Stimulated activated CD8-positive, alpha-beta memory T cell treated with anti-CD3 and anti-CD28 coated beads, Interleukin-4, amount 100 ng/mL, for 1 hour (primary cell): ENCODE measurements at places on chromosomes 3 and 15.

DNA sequence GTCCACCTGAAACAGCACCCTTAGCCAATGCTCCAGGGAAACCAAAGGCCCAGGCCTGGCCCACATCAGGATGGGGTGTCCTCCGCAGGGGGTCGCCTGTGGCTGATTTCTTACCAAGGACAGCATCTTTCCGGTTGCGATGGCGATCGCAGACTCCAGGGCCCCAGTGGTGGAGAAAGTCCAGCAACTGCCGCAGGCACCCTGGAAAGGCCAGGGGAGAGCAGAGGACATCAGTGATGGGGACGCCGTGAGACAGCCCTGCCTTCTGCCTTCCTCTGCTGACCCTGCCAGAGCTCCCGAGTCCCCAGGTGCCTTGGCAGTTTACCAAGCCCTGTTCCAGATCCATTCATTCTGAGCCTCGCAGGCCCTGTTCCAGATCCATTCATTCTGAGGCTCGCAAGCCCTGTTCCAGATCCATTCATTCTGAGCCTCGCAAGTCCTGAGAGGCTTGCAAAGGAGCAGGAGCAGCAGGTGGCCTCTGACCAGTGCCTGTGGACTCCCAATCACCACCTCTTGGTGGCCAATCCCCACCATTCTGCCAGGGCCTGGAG, 12.5 kb downstream of the CTSH start:
- no peak for DNase-seq

DNA sequence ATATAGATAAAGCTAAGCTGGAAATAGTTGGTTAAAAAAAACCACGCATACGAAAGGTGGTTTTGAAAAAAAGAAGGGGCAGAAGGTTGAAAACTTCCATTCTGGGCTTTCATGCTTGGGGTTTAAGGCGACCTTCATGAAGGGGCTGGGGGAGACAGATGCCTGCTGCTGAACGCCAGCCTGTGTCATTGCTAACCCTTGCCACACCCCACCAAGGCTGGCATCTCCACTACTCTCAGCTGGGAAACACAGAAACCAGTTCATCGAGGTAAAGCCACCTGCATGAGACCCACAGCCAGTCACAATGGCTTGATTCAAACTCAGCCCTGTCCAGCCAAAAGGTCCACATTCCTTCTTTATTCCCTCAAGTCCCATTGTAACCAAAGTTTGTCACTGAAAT, 78.7 kb downstream of the ADAMTS17 start:
- no peak for DNase-seq

DNA sequence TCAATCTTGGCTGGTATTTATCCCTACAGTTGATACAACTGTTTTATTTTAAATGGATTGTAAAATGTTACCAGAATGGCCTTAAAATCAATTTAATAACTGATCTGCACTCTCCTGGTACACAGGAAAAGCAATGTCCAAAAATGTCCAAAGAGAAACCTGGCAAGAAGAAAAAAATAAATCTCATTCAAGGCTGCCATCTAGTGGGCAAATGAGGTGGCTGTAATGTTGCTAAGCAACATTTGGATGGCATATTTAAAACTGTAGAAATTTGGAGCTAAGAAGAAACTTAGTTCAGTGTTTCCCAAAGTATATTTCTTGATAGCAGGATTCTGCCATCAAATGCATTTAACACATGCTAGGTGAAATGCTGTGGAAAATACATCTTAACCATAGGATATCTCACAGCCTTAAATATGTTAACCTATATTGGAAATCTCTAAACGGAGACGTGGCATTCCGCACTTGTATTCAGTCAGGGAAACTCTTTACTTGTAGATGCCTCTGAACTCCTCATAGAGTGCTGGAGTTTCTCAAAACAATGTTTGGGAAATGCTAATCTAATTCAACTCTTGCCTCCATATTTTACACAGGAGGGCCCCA, 216.8 kb downstream of the ERC2 start:
- no peak for DNase-seq

DNA sequence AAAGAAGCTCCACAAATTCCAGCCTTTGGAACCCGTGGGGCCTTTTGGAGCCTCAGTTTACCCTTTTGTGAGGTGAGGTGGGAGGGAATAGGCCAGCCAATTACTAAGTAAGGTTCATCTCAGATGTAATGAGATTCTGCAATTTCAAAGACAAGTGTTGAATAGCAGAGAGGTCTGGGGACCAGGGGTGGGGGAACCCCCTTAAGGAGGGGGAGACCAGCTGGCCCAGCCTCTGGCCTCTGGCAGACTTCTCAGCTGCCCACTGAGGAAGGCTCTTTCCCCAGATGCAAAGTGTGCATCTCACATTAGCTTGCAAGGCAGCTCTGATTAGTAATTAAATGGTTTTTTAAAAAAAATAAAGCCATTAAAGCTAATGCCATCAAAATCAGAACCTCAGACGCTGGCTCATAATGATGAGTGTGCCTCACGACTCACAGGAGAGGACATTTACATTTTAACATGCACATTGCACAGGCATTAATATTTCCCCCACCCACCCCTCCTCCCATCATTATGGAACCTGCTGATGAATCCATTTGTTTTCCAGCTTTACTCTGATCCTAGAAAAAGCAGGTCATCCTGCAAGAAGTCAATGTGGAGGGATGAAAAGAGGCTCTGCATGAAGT, 176.7 kb upstream of the TLE3 start:
- DNase-seq, result no peak

DNA sequence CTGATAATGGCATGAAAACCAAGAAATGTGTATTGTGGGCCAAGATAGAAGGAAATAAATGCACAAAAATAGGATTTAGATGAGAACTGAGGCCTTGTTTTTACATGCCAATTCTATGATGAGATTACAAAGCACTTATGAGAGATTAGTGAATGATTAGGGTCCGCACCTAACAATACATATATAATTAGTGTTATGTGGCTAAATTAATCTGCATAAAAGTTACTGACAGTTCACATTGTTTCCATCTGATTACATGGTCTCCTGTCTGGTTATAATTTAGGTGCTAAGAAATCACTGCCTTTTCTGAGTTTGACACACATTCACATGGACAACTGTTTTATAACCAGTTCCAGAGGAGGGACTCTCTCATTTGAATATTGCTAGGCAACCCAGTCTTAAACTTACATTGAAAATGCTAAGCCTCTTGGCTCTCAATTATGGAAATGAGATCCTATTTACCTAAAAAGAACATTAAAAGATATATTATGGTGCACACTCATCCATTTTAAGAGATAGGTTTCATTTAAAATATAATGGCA, 117.0 kb upstream of the ARL6 start:
- DNase-seq, result no peak

- DNase-seq, result no peak
Observed at GRCh38 chr3:149180057-149180573, 41.5 kb downstream of the CP start.

- no peak for DNase-seq
Observed at GRCh38 chr3:141763088-141763750, at the start of gene GRK7. TSS of gene GRK7 (plus strand) at chr3:141763408. CDS start at chr3:141778285, 14,877 bp downstream.

GRCh38 chr3:6120786-6121185, 740.1 kb upstream of the GRM7 start:
- DNase-seq, result no peak

- DNase-seq, result no peak
Observed at GRCh38 chr15:42032376-42033213, 11.8 kb upstream of the PLA2G4E start.

DNA sequence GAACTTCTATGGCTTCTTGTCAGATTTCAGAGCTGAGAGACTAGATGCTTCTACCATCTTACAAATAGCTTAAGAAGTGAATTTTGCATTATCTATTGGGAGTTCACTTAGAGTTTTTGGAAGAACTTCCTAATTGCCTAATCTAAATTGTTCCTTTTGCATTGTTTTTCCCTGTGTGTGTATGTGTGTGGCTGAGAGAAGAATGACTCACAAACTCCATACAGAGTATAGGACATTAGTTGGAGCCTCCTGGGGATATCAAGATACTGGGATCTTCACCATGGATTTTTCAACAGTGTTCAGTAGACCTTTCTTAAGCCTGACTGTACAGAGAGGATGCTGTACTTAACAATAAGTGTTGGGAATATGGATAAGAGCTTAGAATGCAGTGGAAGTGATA, 10.9 kb downstream of the TLNRD1 start:
- no peak for DNase-seq

DNA sequence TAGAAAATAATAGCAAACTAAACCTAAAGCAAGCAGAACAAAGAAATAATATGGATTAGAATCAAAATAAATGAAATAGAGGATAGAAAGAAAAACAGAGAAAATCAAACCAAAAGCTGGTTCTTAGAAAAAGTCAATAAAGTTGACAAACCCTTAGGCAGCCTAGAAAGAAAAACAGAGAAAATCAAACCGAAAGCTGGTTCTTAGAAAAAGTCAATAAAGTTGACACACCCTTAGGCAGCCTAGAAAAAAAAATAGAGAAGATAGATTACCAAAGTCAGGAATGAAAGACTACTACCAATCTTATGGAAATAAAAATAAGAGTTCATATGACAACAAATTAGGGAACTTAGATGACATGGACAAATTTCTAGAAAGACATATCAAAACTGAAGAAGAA, 142.4 kb downstream of the LRRC28 start:
- DNase-seq, result no peak

DNA sequence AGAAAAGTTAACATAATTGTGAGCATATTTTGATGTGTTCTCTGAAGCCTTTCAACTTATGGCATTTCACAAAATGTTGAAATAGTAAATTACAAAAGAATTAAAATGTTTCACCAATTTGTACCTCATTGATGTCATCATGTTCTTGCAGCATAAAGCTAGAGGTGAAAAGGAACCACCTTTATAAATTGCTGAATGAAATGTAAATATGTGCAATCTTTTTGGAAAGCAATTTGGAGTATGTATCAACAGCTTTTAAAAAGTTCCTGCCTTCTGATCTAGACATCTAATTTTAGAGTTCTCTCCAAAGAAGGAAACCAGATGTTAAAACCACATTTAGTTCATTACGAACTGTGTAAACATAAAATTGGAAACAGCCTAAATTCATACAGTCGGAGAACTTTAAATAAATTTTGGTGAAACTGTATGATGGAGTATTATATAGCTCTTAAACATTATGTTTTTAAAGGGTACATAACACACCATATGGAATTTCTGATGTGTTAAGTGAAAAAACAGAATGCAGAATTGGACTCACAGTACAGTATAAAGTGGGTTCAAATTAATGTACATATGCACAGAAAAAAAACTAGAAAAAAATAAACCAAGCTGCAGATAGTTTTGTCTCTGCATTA, 311.2 kb upstream of the NAALADL2 start:
- DNase-seq, result no peak

DNA sequence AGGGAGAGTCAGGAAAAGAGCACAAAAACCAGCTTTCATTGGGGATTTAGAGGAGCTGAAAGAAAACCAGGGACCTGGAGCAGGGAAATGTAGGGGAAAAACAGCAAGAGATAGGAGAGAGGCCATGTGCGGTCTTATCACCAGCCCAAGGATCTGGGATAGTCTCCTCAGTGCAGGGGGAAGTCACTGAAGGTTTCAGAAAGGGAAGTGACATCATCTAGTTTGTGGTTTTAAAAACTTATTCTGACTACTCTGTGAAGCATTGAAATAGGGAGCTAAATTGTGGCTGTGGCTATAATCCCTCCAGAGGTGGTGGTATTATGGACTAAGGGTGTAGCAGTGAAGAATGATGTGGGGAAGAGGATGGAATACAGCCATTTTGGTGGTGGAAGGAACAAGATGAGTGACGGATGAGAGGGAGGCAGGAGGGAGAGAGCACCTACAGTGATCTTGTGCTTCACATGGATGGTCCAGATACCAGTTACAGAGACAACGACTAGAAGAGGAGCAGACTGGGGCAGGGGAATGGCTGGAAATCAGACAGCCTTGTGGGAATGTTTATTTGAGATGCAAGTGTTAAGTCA, 72.7 kb downstream of the HMG20A start:
- DNase-seq, result no peak

- no peak for DNase-seq
Observed at GRCh38 chr3:73757536-73757935, 132.8 kb upstream of the PDZRN3 start.

DNA sequence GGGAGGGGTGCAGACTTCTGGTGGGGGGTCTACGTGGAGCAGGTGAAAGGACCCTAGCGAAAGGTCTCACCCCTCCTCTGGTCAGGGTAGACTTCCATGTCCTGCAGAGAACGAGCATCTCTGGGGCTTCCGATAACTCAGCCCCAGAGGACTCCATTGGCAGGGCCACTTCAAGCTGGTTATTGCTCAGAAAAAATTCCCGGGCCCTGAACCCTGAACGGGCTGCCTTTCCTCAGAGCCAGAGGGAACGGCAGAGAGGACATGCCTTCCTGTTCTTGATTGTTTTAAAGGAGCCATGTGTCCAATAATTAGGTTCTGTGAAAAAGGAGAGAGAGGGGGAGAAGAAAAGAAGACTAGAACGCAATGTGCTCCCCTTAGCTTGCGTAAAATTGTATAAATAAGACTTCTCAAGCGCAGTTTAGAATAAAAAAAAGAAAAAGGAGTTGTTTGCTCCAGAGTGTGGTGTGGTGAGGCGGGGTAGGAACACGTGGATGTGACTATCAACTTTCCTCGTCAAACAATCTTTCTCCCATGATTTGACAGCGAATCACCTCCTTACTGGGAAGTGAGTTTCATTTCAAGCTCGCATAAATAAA, 193.4 kb upstream of the UBE2E1 start:
- no peak for DNase-seq

DNA sequence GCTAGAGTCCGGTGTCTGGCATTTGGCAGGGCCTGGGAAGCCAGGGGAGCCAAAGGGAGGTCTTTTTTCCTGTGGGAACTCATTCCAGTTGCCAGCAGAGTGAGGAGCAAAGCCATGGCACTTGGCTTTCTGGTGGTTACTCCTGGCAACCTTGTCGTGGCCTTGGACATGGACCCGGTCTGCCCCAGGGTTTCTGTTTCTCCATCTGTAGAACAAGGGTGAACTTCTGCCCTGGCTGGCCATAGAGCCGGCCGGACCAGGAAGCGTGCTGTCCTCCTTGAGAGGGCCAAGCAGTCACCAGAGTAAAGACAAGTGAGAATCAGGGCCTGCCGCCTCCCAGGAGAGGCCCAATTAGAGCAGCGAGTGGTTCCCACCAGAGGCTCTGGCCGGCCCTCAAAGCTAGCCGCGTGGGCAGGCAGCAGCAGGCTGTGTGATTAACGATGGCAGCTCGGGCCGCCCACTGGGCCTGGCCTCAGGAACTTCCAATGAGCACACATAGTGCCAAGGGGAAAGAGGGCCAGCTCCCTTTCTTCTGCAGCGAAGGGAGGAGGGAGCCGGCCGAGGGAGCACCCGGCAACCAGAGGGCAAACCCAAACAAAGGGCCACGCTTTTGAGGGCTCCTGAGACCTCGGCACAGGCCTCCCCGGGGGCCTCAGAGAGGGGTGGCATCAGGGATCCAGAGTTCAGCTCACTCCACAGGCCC, 29.1 kb upstream of the ELP6 start:
- no peak for DNase-seq
